ENCODE measurements at places on chromosomes 4 and X. TPM values are rescaled to one million over a fixed set of nuclear protein-coding genes. Genes with fewer than 3 reads are reported as not detected.

Gene RAB40A
- total RNA-seq: 0.20 TPM

Gene PDZD4
- total RNA-seq: 0.38 TPM

Gene CD99
- total RNA-seq: 116 TPM

Gene SYN1
- total RNA-seq: 1.4 TPM

Gene NSUN7
- 0.19 TPM for total RNA-seq

Gene MAGEA2B
- total RNA-seq: not detected

Gene CD40LG
- total RNA-seq: 2.3 TPM

Gene PPP1R2C
- total RNA-seq: not detected

Gene AFM
- total RNA-seq: not detected

Gene CITED1
- not detected for total RNA-seq

Gene XAGE1B
- total RNA-seq: not detected

Gene XK
- total RNA-seq: 0.06 TPM

Gene KLHL4
- not detected for total RNA-seq

Gene MGAT4D
- total RNA-seq: not detected

Gene GABRG1
- not detected for total RNA-seq

Gene MTMR8
- total RNA-seq: 6.1 TPM

Gene CENPVL3
- 0.72 TPM for total RNA-seq

Gene CHST7
- 1.7 TPM for total RNA-seq

Gene CCNI
- total RNA-seq: 230 TPM

Gene SLC26A1
- total RNA-seq: 0.21 TPM

Gene SPANXN3
- total RNA-seq: not detected

Gene SSX4
- not detected for total RNA-seq

Gene DDX53
- not detected for total RNA-seq

Gene LUZP4
- total RNA-seq: not detected

Gene HSFX2
- not detected for total RNA-seq

Gene RTL3
- total RNA-seq: not detected

Gene CFI
- total RNA-seq: not detected

Gene BANK1
- 1.6 TPM for total RNA-seq

Gene SMR3B
- not detected for total RNA-seq

Gene GNRHR
- total RNA-seq: not detected

Gene HSD17B13
- not detected for total RNA-seq

Gene ANOS1
- total RNA-seq: not detected

Gene IGFBP7
- total RNA-seq: not detected

Gene SPATA4
- total RNA-seq: not detected

Gene STK26
- 76.4 TPM for total RNA-seq

Gene PDCL2
- not detected for total RNA-seq

Gene CCDC160
- 0.12 TPM for total RNA-seq

Gene ADH7
- not detected for total RNA-seq

All from activated naive CD8-positive, alpha-beta T cell treated with anti-CD3 and anti-CD28 coated beads for 36 hours (primary cell).